ENCODE measurements at places on chromosomes 7 and 10.
A peak's percentile ranks its signal among the peaks of the same experiment; 100 is the strongest.

DNA sequence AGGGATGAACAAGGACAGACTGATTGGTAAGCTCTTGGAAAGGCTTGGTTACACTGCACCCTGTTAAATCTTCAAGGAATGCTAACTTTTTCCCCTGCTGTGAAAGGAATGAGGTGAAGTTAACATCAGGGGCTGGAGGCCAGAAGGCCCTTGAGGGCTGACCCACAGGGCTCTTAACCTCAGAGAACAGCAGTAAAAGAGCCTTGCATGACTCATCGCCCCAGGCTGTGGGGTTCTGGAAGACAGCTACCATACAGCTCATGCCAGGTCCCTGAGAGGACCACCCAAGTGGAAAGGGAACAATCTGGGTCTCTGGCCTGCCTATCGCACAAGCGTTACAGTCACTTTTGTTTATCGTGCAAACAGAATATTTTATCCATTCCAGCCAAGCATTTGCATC, 54.4 kb downstream of the CYP2C9 start:
- DNase-seq: no peak

DNA sequence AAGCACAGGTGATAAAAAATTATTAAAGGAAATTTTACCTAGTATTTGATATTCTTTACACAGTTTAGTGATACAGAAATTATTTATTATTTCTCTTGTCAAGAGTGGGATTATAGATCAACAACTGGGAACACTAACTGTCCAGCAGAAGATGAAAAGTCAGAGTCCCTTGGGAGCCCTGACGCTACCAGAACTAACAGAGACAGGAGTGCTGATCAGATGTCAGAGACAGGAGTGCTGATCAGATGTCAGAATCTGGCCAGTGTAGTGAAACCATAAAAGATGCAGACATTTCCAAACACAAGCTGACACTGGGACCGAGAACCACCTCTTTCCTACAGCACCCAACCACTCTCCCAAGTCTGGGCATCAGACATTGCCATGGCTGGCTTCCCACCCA, 828.2 kb downstream of the TNS3 start:
- no peak for DNase-seq

DNA sequence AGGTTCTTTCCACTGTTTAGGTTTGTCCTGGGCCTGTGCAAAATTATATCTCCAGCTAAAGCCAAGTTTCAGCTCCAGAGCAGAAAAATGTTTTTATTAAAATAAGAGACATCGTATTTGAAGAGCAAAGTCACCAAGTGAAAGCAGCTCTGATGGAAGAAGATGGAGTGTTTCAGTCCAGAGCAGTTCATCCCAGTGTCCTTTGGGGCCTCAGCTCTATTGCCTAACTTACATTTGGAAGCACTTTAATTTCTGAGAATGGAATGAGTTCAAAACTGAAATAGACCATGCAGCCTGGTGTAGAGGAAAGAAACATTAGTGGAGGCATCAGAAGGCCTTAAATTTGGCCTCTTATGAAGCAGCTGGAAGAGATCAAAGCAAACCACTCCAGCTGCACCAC, 545.2 kb downstream of the SORCS1 start:
- no peak for DNase-seq

- DNase-seq: no peak
These were observed 175.3 kb downstream of the JAZF1 start for GRCh38 chr7:28005075-28005846.

DNA sequence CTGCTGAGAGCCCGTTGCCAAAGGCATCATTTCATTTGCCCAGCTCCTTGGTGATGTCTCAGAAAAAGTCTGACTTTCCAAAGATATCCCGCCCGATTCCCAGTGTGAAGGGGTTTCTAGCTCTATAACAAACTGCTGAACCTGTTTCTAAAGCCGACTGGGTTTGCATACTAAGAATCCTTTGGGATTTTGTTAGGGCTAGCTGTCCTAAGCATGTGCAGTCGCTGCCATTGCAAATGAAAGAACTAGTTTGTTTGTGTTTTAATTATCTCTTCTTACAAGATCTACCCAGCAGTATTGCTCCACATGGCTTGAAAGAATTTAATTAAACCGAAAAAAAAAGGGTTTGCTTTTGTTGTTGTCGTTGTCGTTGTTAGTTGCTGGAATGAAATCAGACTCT, 476.6 kb downstream of the GATA3 start:
- no peak for DNase-seq

- DNase-seq: no peak
These were observed 64.8 kb upstream of the PLPP4 start for GRCh38 chr10:120392245-120392644.

DNA sequence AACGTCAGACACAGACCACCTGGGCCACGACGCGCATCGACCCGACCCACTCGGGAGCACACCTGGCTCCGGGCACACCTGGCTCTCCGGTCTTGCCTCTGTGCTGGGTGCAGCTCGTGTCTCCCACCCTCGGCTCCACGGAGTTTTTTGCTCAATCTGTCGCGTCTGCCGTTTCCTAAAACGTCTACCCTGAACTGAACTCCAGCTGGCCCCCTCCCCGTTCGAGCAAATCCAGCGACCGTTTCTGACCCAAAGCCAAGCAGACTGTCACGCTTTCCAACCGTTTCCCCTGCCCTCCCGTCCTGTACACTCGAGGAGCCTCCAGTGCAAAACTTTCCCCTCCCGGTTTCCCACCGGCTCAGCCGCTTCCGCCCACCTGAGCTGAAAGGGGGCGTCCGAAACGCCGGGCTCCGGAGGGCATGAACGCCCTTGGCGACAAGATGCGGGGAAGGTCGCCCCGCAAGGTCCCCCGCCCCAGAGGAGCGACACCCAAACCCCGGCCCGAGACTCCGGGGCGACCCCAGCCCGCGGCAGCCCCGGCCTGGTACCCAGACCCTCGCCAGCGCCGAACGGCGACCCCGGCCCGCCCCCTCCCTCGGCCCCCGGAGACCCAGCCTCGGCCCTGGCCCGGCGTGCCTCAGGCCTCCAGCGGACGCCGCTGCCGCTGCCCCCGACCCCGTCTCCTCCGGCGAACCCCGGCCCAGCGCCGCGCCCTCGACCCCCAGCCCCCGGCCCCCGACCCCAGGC, 557 bp downstream of the CYTH3 start:
- DNase-seq: peak; percentile 44

DNA sequence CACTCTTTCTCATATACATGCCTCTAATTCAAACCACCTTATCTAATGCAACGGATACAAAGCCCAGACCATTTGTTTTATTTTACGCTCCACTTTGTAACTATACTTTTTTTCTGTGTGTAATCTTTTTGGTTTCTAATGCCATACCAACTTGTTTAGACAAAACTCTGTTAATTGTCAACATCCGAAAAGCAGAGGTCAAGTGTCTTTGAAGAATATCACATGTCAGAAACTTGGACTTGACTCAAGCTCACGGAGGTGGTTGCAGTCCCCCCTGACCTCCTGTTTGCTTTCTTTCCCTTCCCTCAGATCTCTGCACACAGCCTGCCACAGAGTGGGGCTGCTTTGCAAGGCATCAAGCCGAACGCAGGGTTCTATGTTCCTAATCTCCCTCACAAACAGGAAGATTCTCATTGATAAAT, 698.9 kb downstream of the PARD3 start:
- DNase-seq: no peak
